ENCODE measurements at places on chromosomes 1 and 21.

DNA sequence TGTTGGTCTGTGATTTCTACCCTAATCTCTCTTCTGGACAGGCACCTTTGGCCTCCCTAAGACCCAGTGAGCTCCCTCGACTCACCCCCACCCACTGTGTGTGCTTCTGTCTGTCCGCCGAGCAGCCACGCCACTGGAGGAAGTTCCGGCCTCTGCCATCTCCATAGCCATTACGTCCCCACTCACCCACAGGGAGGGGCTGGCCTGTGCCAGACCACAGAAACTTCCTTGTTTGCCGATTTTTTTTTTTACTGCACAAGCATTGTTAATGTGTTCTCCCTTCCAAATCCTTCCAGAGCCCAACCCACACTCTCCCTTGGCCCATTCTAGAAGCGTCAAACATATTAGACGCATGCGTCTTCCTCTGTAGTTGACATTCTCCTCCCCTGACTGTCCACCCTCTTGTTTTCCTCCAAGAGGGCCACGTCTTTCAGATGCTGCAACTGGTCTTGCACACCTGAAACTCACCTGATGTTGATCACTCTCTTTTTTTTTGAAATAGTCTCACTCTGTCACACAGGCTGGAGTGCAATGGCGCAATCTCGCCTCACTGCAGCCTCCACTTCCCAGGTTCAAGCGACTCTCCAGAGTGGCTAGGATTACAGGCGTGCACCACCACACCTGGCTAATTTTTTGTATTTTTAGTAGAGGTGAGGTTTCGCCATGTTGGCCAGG lies 72.3 kb downstream of the EVA1C start:
- DNase-seq, result no peak

DNA sequence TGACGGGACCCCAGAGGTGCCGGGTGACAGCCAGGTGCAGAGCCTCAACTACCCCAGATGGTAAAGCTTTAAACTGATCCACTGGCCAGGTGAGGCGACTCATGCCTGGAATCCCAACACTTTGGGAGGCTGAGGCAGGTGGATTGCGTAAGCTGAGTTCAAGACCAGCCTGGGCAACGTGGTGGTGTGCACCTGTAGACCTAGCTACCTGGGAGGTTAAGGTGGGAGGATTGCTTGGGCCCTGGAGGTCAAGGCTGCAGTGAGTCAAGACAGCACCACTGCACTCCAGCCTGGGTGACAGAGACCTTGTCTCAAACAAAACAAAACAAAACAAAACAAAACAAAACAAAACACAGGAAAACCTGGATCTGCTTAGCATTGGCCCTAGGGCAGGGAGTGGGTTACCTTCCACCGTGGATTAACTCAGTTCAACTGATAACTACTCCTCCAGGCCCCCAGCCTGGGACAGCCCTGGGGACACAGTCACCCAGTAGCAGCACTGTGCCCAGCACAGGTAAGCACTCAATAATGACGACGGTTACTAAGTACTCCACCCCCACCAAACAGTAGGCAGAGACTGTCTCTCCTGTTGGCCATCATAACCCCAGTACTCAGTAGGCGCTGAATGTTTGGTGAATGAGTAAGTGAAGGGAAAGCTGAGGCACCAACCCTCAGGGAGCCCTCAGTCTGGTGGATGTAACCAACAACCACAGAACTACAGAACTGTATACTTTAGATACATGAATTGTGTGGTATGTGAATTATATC lies 21.6 kb downstream of the SLC66A1 start:
- DNase-seq, result no peak

DNA sequence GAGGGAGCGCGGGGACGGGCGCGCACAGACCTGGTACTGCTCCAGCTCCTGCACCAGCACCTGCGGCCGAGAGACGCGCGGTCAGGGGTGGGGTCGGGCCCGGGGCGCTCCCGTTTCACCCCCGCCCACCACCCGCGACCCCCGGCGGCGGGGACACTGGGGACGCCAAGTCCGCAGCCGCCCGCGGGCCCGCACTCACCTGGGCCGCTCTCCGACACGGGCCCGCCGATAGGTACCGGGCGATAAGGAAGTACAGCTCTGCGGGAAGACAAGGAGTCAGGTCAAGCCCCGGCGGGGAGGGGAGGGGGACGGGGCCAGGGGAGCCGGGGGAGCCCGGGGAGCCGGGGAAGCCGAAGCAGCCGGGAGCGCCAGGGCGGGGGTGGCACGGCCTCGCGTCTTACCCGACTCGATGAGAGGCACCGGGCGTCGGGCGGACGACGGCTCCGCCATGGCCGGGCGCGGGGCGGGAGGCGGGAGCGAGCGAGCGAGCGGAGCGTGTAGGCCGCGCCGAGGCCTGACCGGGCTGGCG lies 326 bp downstream of the BRWD1 start:
- DNase-seq, result peak; percentile 1

DNA sequence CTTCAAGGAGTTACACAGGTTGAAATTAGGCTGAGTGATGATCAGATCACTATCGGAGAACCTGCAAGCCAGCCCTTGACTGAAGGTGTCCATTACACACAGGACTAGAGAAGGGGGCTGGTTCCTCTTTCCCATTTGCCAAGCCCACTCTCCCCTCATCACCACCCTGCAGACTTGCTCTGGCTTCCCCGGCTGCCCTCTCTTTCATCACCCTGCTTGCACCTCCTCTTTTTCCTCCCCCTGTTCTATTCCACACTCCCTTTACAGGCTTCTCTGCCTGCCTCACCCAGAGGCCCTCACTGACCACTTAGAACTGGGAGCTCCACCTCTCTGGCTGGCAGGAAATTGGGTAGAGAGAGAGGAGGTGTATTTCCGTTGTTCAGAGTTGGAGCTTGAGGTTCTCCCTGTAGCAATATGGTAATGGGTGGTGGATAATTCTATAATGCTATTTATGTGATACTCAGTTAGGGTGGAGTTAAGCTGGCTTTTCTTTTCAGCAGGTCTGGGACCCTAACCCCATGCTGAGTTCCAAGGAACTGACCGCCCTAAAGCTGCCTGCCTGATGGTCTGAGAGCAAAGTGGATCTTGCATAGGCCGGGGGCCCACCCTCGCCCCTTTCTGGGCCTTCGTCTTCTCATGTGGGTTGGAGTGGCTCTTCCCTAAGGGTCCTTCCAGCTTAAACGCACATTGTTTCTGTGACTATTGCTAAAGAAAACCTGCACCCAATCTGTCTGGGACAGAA lies 111.8 kb upstream of the ADAR start:
- no peak for DNase-seq

- no peak for DNase-seq
Observed at GRCh38 chr1:5811419-5811818, 180.8 kb downstream of the NPHP4 start.

GRCh38 chr1:18936814-18937481 lies 19.5 kb downstream of the IFFO2 start:
- no peak for DNase-seq

DNA sequence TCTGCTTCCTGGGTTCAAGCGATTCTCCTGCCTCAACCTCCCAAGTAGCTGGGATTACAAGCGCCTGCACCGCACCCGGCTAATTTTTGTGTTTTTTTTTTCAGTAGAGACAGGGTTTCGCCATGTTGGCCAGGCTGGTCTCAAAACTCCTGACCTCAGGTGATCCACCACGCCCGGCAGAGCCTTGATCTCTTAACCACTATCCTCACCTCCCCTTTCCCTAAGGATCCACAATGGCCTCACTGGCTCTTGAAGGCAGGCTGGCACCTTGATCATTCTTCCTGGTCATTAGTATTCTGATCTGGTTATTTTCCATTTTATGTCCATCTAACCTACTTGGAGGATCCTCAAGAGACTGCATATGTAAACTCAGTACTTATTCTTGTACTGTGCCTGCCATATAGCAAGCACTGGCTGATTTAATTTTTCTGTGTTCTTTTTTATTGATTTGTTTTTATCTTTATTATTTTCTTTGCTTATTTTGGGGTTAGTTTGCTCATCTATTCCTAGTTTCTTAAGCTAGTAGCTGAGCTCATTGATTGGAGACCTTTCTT lies 6.3 kb downstream of the RCC1 start:
- DNase-seq, result no peak

GRCh38 chr1:184389446-184389845 lies 2.6 kb downstream of the C1orf21 start:
- no peak for DNase-seq

GRCh38 chr1:231013391-231014015 lies 26.6 kb downstream of the FAM89A start:
- no peak for DNase-seq

DNA sequence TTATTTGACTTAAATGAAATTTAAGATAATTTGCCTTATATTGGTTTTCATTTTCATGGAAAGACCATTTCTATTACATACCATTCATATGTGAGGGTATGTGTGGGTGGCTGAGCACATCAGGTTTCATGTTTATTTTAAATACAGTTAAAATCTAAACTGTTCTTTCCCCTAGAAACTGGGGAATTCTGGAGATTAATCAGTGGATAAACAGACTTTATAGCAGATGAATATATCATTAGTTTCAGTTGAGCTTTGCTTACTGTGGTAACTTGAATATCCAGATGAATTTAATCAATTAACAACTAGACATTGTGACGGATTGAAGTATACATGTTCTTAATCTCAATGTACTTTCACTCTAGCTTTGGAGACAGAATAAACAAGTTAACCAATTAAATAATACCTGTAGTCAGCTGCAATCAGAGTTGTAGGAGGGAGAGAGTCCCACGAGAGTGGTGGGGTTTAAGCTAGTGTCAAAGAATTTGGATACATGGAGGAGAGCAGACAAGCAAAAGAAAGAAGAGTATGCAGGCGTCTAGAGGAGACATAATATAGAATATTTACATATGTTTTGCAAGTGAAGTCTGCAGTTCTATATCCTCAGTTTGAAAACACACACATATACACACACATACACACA lies 97.6 kb downstream of the PDE4B start:
- no peak for DNase-seq

GRCh38 chr1:199002661-199003060 lies 363.8 kb downstream of the PTPRC start:
- DNase-seq, result no peak

- DNase-seq, result no peak
Observed at GRCh38 chr1:50970931-50971582, 1.0 kb downstream of the CDKN2C start.

DNA sequence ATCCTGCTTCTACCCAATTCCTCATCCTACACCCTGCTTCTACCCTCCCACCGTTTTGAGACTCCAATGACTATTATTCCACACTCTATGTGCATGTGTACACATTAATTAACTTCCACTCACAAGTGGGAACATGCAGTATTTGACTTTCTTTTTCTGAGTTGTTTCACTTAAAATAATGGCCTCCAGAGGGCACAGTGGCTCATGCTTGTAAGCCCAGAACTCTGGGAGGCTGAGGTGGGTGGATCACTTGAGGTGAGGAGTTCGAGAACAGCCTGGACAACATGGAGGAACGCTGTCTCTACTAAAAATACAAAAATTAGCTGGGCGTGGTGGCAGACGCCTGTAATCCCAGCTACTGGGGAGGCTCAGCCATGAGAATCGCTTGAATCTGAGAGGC lies 464.8 kb downstream of the PTBP2 start:
- DNase-seq, result no peak

- DNase-seq, result no peak
Observed at GRCh38 chr1:43238085-43238484, 31.7 kb upstream of the TMEM125 start.

- no peak for DNase-seq
Observed at GRCh38 chr1:81730881-81731280, 69.9 kb upstream of the ADGRL2 start.

- no peak for DNase-seq
Observed at GRCh38 chr1:182120411-182121258, 59.1 kb upstream of the ZNF648 start.

- peak; percentile 32 for DNase-seq
Observed at GRCh38 chr1:42922687-42923366, 35.8 kb downstream of the SLC2A1 start.

- no peak for DNase-seq
Observed at GRCh38 chr1:235408503-235408960, 41.3 kb downstream of the TBCE start.

DNA sequence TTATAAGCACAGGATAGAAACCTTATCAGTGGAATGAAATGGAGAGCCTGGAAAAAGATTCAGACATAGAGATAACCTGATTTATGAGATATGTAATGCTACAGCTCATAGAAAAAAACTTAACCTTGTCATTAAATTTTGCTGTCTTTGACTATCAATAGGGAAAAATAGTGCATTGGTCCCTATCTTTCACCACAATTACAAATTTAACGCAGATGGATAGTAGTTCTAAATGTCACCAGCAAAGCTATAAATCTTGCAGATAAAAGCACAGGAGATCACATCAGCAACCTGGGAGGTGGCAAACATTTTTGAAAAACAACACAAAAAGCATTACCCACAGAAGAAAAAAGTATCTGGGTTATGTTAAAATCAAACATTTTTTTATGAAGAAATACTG lies 831.6 kb downstream of the BRINP3 start:
- DNase-seq, result no peak

DNA sequence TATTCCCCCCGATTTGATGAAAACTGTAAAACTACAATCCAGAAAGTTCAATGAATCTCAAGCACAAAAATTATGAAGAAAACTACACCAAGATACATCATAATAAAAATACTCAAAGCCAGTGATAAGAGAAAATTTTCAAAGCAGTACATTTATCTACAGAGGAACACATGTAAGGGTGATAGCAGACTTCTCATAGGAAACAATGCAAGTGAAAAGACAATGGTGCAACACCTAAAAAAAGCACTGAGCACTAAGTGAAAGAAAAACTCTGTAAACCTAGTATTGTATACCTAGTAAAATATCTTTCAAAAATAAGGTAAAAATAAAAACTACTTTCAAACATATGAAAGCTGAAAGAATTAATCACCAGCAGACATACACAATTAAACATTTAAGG lies 76.1 kb upstream of the IRF2BP2 start:
- DNase-seq, result no peak

DNA sequence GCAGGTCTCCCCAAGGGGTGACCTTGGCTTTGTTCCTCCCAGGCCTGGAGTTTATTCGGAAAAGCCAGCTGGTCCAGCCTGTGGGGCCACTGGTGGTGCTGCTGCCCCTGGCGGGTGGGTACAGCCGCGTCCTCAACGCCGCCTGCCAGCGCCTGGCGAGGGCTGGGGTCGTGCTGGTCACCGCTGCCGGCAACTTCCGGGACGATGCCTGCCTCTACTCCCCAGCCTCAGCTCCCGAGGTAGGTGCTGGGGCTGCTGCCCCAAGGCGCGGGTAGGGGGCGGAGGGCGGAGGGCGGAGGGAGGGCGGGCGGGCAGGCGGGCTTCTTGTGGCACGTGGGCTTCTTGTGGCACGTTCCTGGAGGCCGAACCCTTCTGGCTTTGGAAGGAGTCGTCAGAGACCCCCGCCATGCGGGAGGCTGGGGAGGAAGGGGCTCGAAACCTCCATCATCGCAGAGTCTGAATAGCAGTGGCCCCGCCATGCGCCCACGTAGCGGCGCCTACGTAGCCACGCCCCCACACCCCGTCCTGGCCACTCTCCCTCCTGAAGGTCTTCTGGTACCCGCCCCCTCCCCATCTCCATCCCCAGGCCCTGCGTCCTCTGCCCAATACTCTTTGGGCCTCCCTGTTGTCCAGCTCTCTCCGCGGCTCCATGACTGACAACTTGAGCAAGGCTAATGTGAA lies 16.7 kb downstream of the PCSK9 start:
- DNase-seq, result no peak

DNA sequence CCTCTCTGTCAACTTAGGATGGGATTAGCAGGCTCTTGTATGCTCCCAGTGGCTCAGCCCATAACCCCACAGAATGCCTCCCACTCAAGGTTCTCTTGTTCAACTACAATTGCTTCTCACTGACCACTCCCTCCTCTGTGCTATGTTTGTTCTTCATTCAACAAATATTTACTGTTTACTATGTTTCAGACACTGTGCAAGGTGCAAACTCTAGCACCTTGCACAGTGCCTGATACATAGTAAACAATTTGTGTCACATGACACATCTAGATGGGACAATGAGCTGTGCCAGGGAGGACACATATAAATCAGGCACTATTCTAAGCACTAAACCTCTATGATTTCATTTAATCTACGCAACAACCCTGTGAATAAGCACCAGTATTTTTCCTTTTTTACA lies 15.4 kb downstream of the ATP1A2 start:
- no peak for DNase-seq
